ENCODE measurements at places on chromosomes 13 and 19.

- no peak for DNase-seq
These were observed 57.5 kb downstream of the CPAMD8 start for GRCh38 chr19:16969135-16969534.

GRCh38 chr19:2084993-2085720 lies 11.0 kb downstream of the MOB3A start:
- DNase-seq: peak; percentile 97

DNA sequence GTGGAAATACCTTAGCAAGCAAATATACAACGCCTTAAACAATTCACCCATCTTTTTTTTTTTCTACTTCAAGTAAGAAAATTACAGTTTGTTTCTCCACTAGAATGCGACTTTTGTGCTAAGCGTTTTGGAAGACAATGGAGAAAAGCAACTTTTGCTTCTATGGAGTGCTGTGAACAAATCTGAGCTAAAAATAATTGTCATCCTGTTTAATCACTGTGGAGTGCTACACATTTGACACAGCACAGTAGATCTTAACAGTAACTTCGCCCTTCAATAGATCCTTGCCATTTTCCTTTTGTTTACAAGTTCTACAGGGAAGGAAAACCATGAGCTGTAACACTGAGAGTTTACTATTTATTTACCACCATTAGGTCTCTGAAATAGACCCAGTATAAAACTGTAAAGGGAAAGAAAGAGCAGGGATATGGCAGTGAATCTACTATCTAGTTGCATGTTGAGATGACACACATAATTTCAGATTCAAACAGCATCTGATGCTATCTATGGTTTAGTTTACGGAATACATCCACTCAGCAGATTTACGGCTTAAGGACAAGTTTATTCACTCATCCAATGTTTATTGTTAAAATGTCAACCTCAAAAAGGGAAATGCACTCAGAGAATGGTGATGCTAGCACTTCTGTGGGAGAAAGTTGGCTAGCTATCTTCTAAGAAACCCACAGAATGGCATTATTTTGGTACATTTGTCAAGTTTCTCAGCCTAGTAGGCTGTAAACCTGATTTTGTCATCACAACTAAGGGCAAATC lies 175.3 kb downstream of the VWA8 start:
- no peak for DNase-seq

DNA sequence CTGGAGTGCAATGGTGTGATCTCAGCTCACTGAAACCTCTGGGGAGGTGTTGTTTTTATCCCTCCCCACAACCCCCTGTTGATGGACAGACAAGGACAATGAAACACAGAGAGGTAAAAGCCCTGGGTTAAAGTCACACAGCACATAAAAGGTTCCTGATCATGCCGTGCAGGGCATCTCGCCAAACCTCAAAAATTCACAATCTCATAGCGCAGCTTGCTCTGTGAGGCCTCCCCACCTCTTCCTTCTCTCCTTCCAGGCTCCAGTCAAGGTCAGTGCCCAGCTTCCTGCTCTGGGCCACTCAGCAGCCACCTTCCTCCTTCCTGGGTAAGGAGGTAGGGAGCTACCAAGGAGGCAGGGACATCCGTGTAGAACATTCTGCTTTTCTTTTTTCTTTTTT lies 2.3 kb downstream of the FUT2 start:
- no peak for DNase-seq
